Mucosa of gallbladder (tissue), 1 donor: ENCODE measurements at places on chromosomes 1 and 21. TPM values are rescaled to one million over a fixed set of nuclear protein-coding genes. Genes with fewer than 3 reads are reported as not detected.

Gene SYTL1
- 48.5 TPM for total RNA-seq

Gene UBE2Q1
- total RNA-seq: 84.0 TPM

Gene SPRR2G
- total RNA-seq: not detected

Gene SLAMF7
- 2.7 TPM for total RNA-seq

Gene PARK7
- total RNA-seq: 261 TPM

Gene LTN1
- 22.1 TPM for total RNA-seq

Gene S100A5
- total RNA-seq: not detected

Gene BATF3
- 4.2 TPM for total RNA-seq

Gene PBX1
- total RNA-seq: 175 TPM

Gene EPHB2
- 3.7 TPM for total RNA-seq

Gene TRIM33
- 36.7 TPM for total RNA-seq

Gene LAMC2
- 24.5 TPM for total RNA-seq

Gene ADCY10
- 0.81 TPM for total RNA-seq

Gene SPRR2A
- total RNA-seq: not detected

Gene ACBD6
- 27.1 TPM for total RNA-seq

Gene H3-3A
- total RNA-seq: 492 TPM

Gene LMX1A
- total RNA-seq: 0.12 TPM

Gene C1orf167
- 0.29 TPM for total RNA-seq

Gene PPIAL4G
- 0.09 TPM for total RNA-seq

Gene KCND3
- total RNA-seq: 8.7 TPM

Gene PDPN
- total RNA-seq: 37.5 TPM

Gene SLC44A5
- 0.43 TPM for total RNA-seq

Gene LCE1A
- total RNA-seq: not detected

Gene RBM34
- 51.0 TPM for total RNA-seq

Gene SGIP1
- total RNA-seq: 7.0 TPM

Gene TEKT2
- 0.75 TPM for total RNA-seq

Gene TEDDM1
- not detected for total RNA-seq

Gene TMEM200B
- total RNA-seq: 8.5 TPM
